ENCODE measurements at places on chromosomes 11 and 22.

- peak; percentile 52 for DNase-seq
These were observed 17.8 kb upstream of the WNT7B start for GRCh38 chr22:45994491-45995404.

DNA sequence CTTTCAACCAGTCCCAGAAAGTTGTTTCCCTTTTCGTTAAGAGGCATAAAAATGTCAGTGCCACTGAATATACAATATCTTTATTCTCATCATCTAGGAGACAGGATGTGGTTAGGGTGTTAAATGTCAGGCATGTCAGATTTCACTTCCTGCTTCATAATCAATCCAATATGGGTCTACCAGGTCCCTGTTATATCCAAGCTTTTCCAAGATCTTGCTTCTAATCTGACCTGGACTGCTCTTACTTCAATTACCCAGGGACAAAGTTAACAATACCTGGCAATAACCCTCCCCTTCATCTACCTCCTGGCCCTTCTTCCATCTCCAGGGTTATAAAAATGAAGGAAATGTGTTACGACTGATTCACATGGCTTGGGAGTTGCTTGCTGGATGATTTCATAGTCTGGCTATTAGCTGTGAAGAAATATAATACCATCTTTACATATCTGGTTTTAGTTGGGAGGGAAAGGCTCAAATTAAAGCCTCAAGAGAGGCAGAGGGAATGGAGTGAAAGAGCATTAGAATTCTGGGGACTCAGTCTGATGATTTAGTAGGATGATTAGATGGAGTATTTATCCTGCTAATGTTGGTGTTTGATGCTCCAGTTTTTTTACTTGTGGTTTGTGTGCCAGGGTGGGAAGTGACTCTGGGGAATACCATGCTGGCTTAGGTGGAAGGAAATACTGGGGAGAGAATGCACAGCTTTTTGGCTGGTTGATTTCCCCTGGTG is 534.3 kb downstream of the ETS1 start:
- DNase-seq, result no peak

GRCh38 chr11:7593481-7593880 is 79.7 kb downstream of the PPFIBP2 start:
- DNase-seq, result no peak

GRCh38 chr11:18329196-18329870 is 7.0 kb downstream of the GTF2H1 start:
- DNase-seq, result no peak

GRCh38 chr22:38153821-38154562 is 27.6 kb downstream of the PLA2G6 start:
- DNase-seq, result no peak

DNA sequence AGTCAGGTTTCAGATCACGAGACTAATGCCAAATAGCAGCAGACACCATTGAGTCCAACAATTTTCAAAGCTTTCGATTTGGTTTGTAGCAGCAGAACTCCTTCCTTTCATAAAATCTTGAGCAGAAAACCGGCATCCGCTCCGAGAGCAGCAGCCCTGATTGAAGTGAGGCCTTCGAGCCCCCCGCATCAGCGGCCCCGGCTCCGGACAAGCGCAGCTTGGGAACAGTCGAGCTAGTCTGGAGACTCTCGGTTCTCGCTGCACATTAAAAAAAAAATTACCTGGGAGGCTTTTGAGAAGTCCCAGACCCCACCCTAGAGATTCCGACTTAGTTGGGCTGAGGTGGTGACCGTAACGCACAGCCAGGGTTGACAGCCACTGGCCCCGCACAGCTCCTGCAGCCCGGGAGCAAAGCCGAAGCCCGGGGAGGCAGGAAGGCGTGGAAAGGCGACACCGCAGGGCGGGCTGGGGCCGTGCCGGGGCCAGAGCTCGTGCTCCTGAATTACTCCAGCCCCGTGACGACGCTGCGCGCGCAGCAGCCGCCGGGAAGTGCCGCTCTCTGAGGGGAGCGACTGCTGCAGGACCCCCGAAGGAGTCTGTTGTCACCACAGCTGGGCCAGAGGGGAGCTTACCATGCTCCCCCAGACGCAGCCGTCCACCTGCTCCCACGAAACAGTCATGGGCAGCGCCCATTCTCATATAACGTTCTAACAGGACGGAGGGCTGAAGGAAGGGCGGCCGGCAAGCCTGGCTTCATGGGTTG is 57.8 kb downstream of the SPATA19 start:
- no peak for DNase-seq

DNA sequence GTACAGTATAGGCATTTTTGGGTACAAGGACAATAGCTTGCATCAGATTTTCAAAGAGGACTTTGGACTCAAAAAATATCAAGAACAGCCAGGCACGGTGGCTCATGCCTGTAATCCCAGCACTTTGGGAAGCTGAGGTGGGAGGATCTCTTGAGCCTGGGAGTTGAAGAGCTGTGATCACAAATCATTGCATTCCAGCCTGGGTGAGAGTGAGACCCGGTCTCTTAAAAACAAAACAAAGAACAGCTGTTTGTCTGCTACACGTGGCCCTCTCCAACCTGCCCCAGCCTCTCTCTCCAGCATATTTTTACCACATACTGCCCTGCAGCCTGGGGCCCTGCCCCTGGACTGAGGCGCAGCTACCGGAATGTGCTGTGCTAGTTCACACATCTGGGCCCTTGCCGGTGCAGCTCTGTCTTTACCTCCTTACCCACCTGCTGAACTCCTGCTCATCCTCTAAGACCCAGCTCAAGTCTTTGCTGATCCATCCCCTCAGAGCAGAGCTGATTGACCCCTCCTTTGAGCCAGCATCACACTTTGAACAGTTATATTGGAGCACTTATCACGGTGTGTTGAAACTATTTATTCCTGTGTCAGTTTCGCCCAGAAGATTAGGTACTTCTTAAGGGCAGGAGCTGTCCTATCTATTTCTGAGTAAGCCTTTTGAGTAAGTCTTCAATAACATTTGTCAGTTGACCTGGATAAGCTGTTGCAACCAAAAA is 29.4 kb downstream of the GRIK4 start:
- DNase-seq, result no peak

- DNase-seq, result no peak
These were observed 62.7 kb upstream of the FTH1 start for GRCh38 chr11:62030071-62030684.

- DNase-seq, result no peak
These were observed 111.3 kb downstream of the TENM4 start for GRCh38 chr11:79329561-79329960.

- no peak for DNase-seq
These were observed 1339.3 kb downstream of the TBC1D22A start for GRCh38 chr22:48101704-48102103.

DNA sequence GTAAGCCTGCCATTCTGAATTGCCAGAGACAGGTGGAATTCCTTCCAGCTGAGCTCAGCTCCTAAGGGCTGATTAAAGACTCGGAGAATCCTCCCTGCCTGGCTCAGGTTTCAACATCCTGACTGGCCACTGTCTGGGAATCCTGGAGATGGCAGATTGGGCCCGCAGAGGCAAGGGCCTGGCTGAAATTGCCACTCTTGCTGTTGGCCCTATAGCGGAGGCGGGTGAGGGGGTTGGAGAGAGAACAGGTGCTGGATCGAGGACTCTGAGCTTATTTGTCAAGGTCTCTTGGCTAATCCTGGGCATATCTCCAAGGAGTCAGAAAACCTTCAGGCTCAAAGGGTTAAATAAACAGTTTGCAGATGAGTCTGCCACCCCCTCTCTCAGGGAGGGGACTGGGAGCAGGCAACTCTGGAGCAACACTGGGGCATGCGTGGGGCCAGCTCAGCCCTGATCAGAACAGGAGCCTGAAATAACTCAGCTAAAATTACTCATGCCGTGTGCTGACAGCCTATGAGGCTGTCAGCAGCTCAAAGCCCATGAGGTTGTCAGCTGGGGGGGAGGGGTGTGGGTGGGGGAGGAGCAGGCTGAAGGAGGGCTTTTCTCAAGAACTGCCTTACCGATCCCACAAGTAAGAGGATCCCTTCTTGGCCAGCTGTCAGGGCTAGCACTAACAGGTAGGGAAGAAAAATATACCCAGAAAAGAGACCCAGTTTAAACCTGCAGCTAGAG is 14.7 kb upstream of the MFRP start:
- DNase-seq, result no peak

GRCh38 chr11:15293975-15294620 is 179.4 kb downstream of the INSC start:
- no peak for DNase-seq

GRCh38 chr11:71420455-71421241 is 27.5 kb downstream of the DHCR7 start:
- DNase-seq, result no peak

DNA sequence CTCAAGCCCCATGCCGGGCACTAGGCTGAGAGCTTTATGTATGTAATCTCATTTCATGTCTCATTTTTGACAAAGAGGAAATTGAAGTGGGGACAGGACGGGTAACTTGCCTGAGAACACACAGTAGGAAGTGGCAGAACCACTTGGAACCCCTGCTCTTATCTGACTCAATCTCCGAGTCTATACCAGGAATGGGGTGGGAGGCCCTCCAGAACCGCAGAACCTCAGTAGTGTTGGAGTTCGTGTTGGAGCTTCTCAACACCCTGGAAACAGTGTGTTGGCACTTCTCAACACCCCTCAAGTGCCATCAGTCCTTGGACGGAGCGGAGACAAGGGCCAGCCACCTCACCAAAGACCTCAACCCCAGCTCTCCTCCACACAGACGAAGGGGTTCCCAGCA is 38.8 kb upstream of the POLA2 start:
- DNase-seq, result no peak

DNA sequence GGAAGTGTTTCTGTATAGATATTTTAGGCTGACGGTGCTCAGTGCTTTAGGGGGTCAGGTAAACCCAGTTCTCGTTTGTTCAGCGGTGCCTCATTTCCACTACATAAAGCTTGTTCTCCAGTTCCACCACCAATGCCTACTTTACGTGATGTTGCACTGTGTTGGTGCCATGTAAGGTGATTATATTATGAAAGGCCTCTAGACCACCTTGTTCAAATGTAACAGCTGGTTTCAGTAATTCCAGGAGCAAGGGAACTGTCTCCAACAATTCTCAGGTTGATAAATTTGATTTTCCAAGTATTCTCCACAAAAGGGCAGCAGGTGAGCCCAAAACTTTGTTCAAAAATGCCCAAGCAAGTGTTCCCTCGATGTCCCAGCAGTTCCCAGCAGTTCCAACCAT is 83.7 kb upstream of the SEPTIN5 start:
- DNase-seq, result no peak

GRCh38 chr11:12361682-12362081 is 15.7 kb upstream of the PARVA start:
- no peak for DNase-seq

- no peak for DNase-seq
These were observed 18.4 kb upstream of the LRRC55 start for GRCh38 chr11:57163160-57163868.

DNA sequence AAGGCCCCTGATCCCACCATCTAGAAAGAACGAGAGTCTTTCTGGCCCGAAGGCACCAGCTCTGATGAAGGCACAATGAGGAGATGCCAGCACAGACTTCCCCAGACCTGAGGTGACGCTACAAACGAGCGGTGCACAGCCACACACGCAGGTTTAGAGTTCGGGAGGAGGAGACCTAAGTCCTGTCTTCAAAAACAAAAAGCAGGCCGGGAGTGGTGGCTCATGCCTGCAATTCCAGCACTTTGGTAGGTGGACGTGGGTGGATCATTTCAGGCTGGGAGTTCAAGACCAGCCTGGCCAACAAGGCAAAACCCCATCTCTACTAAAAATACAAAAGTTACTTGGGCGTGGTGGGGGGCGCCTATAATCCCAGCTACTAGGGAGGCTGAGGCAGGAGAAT is 9.5 kb downstream of the LTO1 start:
- DNase-seq, result no peak

DNA sequence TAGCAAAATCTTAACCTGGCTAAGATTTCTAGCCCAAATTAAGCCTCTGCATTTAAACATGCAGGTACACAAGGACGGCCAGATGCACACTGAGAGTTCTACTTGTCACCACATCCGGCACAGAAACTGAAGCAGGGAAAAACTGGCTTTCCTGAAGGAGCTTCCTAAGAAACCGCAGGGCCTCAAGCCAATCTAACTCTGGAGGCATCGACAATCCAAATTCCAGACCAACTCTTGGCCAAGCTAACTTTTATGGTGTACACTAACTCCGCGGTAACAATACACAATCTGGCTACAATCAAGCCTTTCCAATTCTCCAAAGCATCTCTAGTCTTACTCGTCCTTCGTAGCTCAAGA is 1.2 kb downstream of the MSANTD2 start:
- DNase-seq, result no peak

DNA sequence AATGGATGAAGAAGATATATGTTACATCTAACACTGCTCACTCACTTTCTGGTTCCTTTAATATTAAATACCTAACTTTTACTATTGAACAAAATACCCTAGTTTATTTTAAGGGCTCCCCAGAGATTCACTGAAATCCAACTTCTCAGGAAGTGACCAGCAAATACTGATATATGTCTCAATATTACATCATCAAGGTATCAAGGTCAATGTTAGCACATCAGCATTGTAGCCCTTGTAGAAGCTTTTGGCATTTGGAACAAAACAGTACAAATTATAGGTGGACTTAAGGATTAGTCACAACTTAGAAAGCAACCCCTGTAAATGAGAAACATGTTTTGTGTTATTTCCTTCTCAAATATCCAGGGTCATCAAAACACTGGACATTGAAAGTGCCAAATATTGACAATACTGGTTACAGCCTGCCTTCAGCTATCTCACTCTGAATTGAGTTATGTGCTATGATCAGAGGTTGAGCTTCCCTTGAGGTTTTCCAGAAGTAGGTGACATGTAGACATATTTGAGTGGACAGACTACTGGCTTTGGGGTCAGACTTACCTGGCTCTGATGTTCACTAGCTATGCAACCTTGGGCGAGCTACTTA is 1.9 kb upstream of the ATL3 start:
- DNase-seq, result no peak

DNA sequence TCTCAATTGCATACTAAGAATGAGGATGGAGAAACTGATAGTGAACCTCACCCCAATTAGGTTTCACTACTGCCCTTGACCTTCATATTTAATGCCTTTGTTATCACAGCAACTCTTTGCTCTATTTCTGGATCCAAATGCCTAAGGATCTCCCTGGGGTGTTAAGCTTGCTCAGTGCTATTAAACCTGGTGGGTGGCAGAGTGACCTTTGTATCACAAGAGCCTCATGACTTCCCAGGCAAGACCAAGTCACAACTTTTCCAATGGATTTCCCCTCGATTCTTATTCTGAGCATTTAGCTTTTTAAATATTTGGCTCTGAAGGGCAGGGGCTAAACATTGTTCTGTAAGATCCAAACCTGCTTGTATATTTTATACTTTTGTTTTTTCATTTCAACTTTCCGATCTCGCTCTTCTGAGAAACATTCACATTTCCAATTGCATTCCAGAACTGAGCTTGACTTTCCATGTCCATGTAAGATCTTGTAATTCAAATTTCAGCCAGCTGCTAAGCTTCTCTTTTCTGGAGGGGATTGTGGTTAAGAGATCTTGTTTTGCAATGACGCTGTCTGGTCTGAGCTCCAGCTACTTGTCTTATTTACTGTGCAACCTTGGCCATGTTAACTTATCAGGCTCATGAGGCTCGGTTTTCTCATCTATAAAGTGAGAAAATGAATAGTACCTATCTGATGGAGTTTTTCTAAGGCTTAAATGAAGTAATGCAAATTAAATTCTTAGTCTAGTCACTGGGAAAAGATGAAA is 6.4 kb upstream of the EHF start:
- DNase-seq, result no peak

Measured in CD8-positive, alpha-beta memory T cell (primary cell).